ENCODE measurements at places on chromosomes 12 and 14.

DNA sequence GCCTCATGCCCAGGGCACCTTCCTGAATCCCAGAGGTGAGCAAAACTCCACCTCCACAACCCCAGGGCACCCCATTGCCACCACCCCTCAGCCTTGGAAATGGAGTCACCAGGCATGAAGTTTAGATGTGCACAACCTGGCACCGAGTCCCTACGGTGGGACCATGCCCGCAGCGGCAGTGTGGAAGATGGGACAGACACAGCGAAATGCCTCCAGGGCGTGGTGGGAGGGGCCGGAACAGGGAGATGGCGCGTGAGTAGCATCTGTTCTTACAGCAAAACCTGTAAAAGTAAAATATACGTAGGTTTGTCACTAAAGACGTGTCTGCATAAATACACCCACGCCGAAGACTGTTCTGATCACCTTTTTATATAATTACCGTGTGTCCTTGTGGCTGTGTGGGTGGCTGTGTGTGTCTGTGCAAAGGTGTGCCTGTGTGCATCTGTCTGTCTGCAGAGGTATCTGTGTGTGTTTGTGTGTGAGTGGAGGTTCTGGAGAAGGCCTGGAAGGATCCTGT is 17.4 kb upstream of the DEGS2 start:
- no peak for DNase-seq

DNA sequence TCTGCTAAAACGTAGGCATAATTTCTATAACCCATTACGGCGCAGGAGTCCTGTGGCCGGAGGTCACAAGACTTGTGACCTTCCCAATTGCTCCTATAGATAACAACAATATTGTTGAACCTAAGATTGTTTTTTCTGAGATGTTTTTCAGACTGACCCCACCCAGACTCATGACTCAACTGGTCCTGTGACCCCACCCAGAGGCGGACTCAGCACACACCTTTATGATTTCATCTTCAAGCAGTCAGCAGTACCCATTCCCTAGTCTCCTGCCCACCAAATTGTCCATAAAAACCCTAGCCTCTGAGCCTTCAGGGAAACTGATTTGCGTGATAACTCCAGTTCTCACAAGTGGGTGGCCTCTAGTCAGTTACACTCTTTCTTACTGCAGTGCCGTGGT is 5.9 kb upstream of the PPP4R3A start:
- no peak for DNase-seq

DNA sequence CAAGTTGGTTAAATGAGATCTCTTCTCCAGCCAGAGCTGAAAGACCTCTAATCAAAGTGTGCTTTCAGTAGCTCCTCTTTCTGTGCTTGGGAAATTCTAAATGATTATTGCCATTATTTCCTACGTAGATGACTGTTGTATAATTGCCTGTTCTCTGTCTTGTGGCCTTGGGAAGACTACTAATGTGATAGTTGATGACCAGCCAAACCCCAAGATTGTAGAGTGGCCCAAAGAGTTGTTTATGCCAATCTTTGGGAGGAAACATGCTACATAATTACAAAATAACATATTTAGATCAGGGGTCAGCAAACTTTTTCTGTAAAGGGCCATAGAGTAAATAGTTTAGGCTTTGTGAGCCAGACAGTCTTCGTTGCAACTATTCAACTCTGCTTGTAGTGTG is 135.1 kb upstream of the DIO2 start:
- no peak for DNase-seq

GRCh38 chr12:122503147-122503751 is 2.5 kb upstream of the ZCCHC8 start:
- no peak for DNase-seq

DNA sequence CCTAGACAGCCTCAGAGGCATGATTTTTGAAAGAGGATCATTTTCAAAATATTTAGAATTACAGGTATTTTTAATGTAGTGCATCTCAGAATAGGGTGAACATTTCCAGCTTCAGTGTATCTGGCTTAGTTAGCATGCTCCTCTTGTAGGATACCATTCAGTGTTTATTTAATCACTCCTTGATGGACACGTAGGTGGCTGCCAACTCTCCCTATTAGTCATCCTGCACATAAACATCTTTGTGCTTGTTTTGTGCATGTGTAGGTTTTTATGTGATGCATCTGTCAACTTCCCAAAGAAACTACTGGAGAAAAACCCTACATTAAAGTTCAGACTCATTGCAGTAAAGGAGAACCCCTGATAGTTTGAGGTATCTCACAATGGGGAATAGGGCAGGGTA is 52.5 kb upstream of the RBM19 start:
- no peak for DNase-seq

DNA sequence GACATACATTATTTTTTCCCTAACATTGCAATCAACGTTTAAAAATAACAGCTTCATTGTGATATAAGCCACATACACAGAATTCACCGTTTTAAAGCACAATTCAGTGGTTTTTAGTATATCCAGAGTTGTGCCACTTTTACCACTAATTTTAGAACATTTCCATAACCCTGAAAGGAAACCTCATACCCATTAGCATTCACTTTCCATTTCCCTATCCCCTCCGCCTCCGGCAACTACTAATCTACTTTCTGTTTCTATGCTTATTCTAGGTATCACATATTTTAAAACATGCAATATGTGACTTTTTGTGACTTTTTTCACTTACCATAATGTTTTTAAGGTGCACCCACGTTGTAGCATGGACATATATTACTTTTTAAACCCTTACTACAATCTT is 55.6 kb upstream of the ISM2 start:
- DNase-seq, result no peak

DNA sequence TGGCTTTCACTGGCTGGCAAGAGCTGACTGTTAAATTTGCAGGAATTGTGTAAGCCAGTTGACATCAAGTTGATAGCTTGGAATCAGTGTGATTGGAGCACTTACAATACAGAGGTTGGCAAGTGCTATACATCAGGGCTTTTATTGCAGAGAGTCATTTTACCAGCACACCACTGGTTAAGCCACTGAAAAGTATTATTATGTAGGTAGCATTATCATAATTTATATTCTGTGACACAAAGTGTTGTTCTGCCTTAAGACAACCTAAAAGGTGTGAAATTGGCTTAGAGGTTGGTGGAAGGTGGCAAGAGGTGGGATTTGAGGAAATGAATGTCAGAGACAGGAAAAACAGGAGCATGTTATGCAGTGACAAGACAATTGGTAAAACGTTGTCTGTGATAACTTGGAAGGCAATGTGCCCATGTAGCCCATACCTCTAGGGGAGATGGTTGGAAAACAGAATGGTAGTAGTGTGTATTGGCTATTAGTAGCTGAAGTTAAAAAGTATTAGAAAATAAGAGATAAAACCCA is 172.9 kb upstream of the PRICKLE1 start:
- DNase-seq, result no peak

DNA sequence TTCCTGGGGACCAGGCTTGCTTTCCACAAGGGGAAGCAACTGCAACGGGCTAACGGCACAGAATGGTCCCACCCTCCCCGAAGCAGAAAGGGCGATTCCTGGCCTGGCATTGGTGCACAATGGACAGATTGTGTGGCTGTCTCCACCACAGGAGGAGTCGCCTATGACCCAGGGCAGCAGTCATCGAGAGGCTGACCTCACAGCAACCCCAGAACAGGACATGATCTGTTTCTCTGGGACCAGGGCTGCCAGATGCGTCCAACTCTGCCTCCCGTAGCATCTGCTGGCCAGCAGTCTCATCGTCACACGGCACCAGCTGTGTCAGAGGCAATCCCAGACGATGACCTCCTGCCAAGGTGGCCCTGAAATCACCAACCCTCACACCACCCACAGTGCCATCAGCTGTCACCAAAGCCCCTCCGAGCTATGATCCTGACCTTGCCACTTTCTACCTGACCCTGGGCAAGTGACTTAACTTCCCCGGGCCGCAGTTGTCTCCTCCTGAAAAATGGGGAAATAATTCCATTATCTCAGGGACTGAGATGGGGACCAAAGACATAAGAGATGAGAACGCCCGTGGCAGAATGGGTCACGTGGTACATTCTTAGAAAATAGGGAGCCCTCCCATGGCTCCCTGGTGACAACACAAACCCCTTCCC is 86.7 kb downstream of the CHGA start:
- no peak for DNase-seq

DNA sequence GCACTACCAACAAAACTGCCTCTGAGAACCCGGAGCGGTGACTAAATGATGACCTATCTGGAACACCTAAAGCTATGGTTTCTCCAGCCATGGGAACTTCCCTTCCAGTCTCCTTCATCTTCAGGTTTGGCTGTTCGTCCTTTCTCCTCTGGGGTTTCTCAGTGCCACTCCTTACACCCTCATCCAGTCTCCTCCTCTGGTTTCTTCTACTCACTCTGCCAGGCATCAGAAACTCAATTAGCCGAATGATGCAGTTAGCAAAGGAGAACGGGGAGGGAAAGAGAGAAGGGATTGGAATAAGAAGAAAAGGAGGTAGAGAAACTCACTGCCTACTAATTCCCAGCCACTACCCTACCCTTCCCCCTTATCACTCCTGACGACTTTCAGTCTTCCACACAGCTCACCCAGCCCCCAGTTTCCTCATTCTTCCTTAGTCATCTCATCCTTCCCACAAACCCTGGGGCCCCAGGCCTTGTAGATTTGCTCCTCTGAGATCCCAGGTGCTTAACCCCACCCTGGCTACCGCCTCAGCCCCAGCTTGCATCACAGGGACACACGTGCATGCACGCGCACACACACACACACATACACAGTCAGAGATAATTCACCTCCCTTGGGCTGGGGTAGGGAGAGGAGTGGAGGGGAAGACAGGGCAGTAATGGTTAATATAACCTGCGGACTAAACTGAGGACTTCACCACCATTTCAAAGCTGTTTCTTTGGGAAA is 13.0 kb downstream of the FGD6 start:
- no peak for DNase-seq

DNA sequence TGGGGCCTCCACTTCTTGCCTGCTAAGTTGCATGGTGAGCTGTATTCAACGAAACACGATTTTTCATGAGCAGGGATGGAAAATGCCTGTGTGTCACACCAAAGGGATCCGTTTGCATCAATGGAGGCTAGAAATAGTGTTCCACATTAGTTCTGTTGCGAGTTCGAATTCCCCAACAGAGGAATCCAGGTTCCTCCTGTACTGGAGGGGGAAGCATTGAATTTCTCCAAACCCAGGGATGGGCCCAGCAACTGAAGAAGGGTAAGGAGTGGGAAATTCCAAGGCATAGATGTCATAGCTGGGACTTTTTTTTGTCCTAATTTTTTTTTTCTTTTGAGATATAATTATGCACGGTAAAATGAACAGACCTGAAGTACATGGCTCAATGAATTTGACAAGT is 336.2 kb downstream of the DPF3 start:
- no peak for DNase-seq

DNA sequence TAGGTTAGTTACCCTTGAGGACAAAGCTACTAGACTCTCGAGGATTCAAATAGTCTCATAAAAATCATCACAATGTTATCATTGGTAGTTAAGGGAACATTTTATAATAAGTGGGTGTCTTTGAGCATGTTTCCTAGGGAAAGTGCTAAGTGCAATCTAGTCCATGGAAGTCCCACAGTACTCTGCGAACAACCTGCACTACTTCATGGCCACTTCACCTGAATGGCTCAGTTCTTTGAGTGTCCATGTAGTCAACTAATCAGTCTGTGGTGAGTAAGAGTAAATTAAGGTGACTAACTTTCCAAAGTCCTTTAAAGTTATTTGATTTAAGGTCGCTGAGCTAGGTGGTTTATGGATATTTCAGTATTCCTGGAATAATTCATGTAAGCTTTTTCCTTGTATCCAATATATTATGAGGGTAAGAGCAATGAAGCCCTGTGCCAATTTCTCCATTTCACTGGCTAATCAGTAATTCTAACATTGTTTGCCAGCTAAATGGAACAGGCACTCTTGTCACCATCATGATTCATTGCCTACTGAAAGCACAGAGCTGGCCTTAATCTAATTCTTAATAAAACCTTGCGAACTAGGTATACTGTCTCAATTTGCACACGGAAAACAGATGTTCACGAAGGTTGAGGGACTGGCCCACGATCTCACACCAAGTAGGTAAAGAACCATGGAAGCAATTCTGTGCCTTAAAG is 495.1 kb downstream of the APAF1 start:
- no peak for DNase-seq

GRCh38 chr14:96380735-96381134 is 11.2 kb upstream of the AK7 start:
- DNase-seq, result peak; percentile 44

DNA sequence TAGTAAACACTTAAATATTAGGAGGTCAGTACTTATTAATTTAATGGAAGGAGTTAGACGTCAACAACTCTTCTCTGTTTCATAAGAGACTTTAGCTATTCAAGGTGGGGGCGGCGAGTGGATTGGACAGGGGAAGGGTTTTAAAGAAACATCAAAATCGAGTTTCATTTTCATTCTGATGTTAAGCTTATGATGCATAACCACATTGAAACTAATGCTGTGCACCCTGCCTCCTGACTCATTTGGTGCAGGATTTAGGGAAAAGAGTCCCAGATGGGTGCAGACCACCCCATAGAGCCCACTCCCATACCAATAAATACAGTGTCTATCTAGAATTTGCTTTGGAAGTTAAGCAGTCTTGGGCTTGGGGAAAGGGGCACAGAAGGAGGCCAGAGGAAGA is 7.4 kb downstream of the ZBTB39 start:
- no peak for DNase-seq

GRCh38 chr12:132505105-132505851 is 15.3 kb downstream of the FBRSL1 start:
- DNase-seq, result peak; percentile 50

- no peak for DNase-seq
Observed at GRCh38 chr14:67319142-67319541, 40.5 kb downstream of the ATP6V1D start.

All from hematopoietic multipotent progenitor cell treated with erythropoietin and hydrocortisone succinate and interleukin-3 and kit ligand, for 8 days (in vitro differentiated cells).